ENCODE measurements at places on chromosomes 2 and 18. TPM values are rescaled to one million over a fixed set of nuclear protein-coding genes. Genes with fewer than 3 reads are reported as not detected.
A peak's percentile ranks its signal among the peaks of the same experiment; 100 is the strongest.

The TWIST2 gene
- polyA plus RNA-seq, result 14.2 TPM

The DUSP2 gene
- 2.0 TPM for polyA plus RNA-seq

The SIX3 gene
- polyA plus RNA-seq, result not detected

The LTBP1 gene
- polyA plus RNA-seq, result 117 TPM

The TMEM17 gene
- polyA plus RNA-seq, result 3.0 TPM

The CCDC102B gene
- 2.3 TPM for polyA plus RNA-seq

DNA sequence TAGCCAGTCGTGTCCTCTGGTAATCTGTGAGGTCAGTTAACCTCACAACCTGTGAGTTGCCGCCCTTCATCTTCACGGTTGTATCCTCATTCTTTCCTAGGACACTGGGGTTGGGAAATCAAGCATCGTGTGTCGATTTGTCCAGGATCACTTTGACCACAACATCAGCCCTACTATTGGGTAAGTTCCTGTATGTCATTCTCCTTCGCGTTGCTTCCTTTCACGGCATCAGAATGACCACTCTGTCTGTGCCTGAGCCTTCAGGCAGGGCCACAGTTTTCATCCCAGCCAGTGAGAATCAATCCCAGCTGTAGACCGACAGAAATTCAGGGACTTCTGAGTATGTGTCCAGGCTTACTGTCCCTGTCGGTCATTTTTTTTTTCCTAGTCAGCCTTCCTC, 67.1 kb downstream of the RAB31 start:
- DNase-seq, result no peak

GRCh38 chr2:208415255-208415654, 8.7 kb downstream of the PTH2R start:
- DNase-seq, result no peak

DNA sequence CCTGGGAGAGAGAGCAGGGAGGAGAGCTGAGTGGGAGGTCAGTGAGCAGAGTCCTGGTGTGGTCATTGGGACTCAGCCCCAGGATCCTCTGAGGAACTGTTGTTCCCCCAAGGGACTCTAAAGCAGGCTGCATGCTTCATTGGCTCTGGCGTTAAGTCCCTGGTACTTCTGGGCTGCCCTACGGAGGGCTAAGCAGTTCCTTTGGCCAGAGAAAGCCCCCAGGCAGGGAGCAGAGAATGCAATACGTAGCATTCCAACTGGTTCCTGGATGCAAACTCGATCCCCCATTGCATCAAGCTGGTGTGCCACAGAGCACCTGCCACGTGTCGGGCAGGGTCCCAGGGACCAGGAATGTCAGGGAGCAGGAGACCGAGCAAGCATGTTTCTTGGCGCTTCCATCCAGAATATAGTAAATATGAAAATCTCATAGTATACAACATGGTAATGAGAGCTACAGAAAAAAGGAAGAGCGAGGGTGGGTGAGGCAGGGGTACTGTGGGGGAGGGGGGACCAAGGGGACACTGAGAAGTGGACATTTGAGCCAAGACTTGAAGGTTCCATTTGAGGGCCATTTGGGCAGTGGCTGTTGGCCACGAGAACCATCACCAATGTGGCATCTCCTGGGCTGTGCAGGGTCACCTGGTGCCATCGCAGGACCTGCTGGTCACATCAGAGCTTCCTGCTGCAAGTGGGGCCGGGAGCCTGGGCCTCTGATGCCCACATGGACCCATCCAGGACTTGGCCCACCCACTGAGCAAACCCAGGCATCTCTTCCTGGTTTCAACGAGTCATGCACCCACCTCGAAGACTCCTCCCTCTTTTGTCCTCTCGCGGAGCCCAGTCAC, 160.4 kb downstream of the ASB1 start:
- DNase-seq, result peak; percentile 28

DNA sequence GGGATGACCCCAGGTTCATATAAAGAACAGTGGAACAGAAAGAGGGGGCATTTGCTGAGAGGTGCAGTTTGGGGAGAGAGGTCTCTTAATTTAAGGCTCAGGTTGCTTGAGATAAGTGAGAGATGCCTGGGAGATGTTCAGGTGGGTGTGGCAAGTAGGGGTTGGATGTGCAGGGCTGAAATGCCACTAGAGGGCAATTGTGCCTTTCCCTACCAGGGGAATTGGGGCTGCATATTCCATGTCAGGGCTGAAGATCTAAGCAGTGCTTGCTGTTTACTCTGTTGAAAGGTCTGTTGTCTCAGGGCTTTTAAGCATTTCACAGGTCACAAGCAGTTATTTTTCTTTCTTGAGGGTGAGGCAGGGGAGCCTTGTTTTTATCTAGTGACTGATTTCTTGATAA, 7.8 kb downstream of the CCDC85A start:
- DNase-seq, result no peak

DNA sequence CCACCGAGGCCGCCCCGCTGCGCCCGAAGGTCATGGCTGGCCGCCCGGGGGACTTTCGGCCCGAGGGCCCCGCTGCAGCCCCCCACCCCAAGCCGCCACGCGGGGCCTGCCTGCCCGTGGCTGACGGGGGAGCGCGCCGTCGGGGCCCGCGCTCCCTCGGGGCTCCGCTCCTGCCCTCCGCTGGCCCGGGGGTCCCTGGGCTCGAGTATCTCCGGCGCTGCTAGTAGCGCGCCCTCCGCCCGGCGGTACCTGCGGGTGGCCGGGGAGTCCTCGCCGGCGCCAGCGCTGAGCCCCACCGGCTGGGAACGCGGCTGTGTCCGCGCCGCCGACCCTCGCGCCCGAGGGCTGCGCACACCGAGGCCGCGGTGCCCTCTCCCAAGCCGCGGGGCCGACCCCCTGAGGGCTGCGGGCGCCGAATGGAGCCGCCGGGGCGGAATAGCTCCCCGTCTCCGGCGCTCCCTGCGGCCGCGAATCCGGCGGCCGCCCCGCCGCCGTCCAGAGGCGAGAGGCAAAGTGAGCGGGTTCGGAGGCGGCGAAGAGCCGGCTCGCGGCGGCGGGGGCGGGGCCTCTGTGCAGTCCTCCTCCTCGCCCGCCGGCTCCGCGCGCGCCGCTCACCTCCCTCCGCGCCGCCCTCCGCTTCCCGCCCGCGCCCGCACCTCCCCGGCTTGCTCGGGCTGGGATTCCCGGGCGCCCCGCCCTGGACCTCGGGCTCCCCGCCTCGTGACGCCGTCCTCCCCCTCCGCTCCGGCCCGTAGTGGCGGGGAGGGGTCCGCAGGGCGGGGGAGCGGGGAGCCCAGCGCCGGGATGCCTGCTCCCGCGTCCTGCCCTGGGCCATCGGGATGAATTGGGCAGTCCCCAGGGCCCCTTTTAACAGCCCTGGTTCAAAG, at the start of gene KCNG3:
Gene KCNG3, minus strand, starts transcription at position 515 of the 887 bp plus-strand sequence. Its CDS starts 481 bp downstream, at position 34.
- DNase-seq, result peak; percentile 79

- DNase-seq, result no peak
Measured at GRCh38 chr2:38778687-38779082, 675 bp downstream of the GEMIN6 start.

- DNase-seq, result no peak
Measured at GRCh38 chr2:231519975-231520555, 10.2 kb downstream of the NMUR1 start.
